ENCODE measurements at places on chromosomes 3 and 15. TPM values are rescaled to one million over a fixed set of nuclear protein-coding genes. Genes with fewer than 3 reads are reported as not detected.

GAP43 gene
- total RNA-seq: 0.50 TPM

ONECUT1 gene
- total RNA-seq: 0.12 TPM

IGSF11 gene
- total RNA-seq: not detected

STAC gene
- total RNA-seq: 7.7 TPM

GLCE gene
- total RNA-seq: 17.2 TPM

ARGFX gene
- not detected for total RNA-seq

ZMYND10 gene
- total RNA-seq: 1.2 TPM

TNFAIP8L3 gene
- total RNA-seq: 13.0 TPM

TRAT1 gene
- total RNA-seq: 0.11 TPM

CDHR4 gene
- 0.12 TPM for total RNA-seq

GSK3B gene
- total RNA-seq: 48.9 TPM

LTF gene
- not detected for total RNA-seq

SKOR1 gene
- total RNA-seq: 0.12 TPM

TSC22D2 gene
- total RNA-seq: 13.2 TPM

ZSCAN29 gene
- 20.7 TPM for total RNA-seq

FRMD5 gene
- total RNA-seq: 11.1 TPM

PAQR9 gene
- total RNA-seq: not detected

TFRC gene
- total RNA-seq: 315 TPM

GOLGA6L7 gene
- total RNA-seq: not detected

CLDN16 gene
- total RNA-seq: not detected

DPPA2 gene
- not detected for total RNA-seq

NLGN1 gene
- 20.1 TPM for total RNA-seq

GUCA1C gene
- not detected for total RNA-seq

VILL gene
- total RNA-seq: 5.3 TPM

EHD4 gene
- total RNA-seq: 21.9 TPM

WDR93 gene
- under 0.01 TPM for total RNA-seq

AMOTL2 gene
- total RNA-seq: 100 TPM

SKIC8 gene
- total RNA-seq: 78.7 TPM

ADGRG7 gene
- 1.1 TPM for total RNA-seq

ERICH6 gene
- total RNA-seq: not detected

NUDT16 gene
- total RNA-seq: 15.0 TPM

FBXO22 gene
- total RNA-seq: 67.6 TPM

KBTBD12 gene
- total RNA-seq: not detected

GPR15 gene
- not detected for total RNA-seq

MCTP2 gene
- 4.1 TPM for total RNA-seq

ZNF619 gene
- total RNA-seq: 6.8 TPM

GP5 gene
- under 0.01 TPM for total RNA-seq

IQCF5 gene
- total RNA-seq: not detected

TMEM45A gene
- total RNA-seq: 39.0 TPM

OTOL1 gene
- not detected for total RNA-seq

NANOGP8 gene
- total RNA-seq: not detected

TJP1 gene
- 69.4 TPM for total RNA-seq

AHSG gene
- not detected for total RNA-seq

DAZL gene
- not detected for total RNA-seq

SLC12A1 gene
- total RNA-seq: not detected

TIMP4 gene
- total RNA-seq: 5.1 TPM

ENTPD3 gene
- total RNA-seq: not detected

HMG20A gene
- 24.2 TPM for total RNA-seq

KLHL6 gene
- under 0.01 TPM for total RNA-seq

SLC38A3 gene
- total RNA-seq: not detected

SELENOK gene
- total RNA-seq: 24.3 TPM

ANKRD34C gene
- not detected for total RNA-seq

ACSBG1 gene
- 0.25 TPM for total RNA-seq

THAP10 gene
- total RNA-seq: 4.6 TPM

JAGN1 gene
- 31.5 TPM for total RNA-seq

GPR156 gene
- total RNA-seq: 0.55 TPM

ABTB1 gene
- 11.7 TPM for total RNA-seq

Measured in uterine smooth muscle cell (primary cell).